AG10803 (cell line): ENCODE measurements at places on chromosomes 12 and 14.
A peak's percentile ranks its signal among the peaks of the same experiment; 100 is the strongest.

- no peak for DNase-seq
These were observed 521 bp upstream of the PIP4K2C start for GRCh38 chr12:57590479-57590863.

DNA sequence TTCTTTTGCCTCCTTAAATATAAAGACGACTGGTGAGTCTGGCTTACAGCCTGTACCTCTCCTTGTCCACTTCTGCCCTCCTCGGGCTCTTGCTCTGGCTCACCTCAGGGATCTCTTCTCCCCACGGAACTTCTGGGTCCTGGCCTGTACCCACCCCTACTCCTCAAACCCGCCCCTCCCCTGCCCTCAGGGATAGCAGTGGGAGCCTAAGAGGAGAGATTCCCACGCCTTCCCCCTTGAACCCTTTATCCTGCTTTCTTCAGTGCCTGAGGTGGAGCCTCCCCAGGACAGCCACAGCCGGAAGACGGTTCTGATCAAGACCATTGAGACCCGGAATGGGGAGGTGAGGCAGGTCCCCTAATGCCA lies 2.7 kb downstream of the PRPH start:
- no peak for DNase-seq

GRCh38 chr14:20468764-20469241 lies 403 bp upstream of the PNP start:
- DNase-seq, result no peak

GRCh38 chr12:56781726-56782125 lies 18.6 kb downstream of the HSD17B6 start:
- no peak for DNase-seq

DNA sequence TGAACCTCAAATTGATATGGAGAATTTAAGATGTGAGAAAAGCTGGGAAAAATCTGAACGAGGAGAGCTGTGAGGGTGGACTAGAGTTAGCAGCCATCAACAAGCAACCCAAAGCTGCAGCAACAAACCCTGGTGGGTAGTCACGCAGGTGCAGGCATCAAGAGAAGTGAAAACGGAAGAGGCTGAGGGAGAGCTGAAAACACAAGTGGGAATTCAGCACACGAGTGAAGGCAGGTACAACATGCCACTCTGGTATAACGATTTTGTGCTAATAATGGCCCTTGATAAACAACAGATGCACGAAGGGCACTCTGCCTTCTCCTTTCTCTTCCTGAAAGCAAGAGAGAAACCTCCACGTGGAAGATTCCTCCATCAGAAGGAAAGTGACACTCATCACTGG lies 11.5 kb downstream of the TCL1B start:
- DNase-seq, result no peak

DNA sequence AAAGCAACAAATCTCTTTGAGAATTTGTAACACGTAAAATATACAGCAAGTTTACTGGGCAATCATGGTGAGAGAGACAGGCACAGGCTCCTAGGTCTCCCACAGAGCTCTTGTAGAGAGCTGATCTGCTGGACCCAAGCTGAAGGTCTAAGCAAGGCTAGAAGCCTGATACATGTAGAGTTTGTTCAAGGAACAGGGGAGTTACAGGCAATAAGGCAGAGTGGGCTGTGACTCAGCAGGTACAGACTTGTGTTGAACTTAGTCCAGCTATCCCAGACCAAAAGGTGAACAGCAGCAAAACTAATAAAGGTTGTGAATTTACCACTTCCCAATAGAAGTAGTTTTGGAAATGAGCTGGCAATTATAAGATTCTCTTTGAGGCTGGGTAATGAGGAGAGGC lies 273.6 kb downstream of the GRIN2B start:
- no peak for DNase-seq

DNA sequence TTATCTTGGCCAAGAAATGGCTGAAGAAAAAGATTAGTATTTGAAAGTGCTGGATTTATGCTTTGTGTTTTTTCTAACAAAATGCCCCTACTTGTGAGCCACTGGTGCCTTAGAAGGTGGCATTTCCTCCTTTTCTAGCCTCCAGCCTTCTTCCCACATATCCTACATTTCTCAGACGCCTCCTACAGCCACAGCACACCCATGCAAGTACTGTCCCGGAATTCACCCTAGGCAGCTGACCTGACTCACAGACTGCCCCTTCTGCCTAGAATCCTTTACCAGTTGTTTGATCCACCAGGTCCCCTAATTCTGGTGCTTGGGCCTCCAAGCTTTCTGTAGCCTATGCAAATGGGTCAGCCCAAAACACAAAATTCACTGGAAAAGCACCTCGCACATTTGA lies 166.0 kb downstream of the FOXN3 start:
- peak; percentile 5 for DNase-seq
